ENCODE measurements at places on chromosomes 7 and 10.

- peak; percentile 86 for DNase-seq
Measured at GRCh38 chr7:66740302-66740979, at the start of gene RABGEF1. TSS of gene RABGEF1 (plus strand) at chr7:66740733. CDS start at chr7:66771900, 31,167 bp downstream.

GRCh38 chr7:33854801-33855350, 50.5 kb upstream of the BMPER start:
- DNase-seq, result no peak

- no peak for DNase-seq
Measured at GRCh38 chr10:124911124-124912067, 30.5 kb upstream of the ZRANB1 start.

DNA sequence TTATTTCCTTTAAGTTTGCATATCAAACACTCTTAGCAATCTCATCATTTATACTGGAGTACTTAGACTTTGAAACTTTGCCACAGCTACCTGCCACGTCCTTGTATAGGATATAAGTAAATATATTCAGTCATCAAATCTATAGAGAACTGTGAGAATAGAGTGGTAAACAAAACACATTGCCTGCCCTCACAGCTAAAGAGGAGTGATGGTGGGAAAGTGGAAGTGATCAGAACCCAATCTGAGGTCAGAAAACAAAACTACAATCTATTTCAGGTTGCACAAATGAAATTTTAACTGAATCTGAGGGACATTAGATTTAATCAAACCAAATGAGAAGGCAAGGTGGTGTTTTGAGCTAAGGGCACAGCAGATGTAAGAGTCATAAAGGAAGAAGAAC, 74.8 kb downstream of the ZEB1 start:
- DNase-seq, result no peak

GRCh38 chr10:10292501-10292900, 725.2 kb upstream of the CELF2 start:
- no peak for DNase-seq

GRCh38 chr10:75718991-75719390, 287.6 kb downstream of the LRMDA start:
- no peak for DNase-seq

Measured in esophagus squamous epithelium (tissue), 5 donors.